ENCODE measurements at places on chromosomes 1 and 21.

DNA sequence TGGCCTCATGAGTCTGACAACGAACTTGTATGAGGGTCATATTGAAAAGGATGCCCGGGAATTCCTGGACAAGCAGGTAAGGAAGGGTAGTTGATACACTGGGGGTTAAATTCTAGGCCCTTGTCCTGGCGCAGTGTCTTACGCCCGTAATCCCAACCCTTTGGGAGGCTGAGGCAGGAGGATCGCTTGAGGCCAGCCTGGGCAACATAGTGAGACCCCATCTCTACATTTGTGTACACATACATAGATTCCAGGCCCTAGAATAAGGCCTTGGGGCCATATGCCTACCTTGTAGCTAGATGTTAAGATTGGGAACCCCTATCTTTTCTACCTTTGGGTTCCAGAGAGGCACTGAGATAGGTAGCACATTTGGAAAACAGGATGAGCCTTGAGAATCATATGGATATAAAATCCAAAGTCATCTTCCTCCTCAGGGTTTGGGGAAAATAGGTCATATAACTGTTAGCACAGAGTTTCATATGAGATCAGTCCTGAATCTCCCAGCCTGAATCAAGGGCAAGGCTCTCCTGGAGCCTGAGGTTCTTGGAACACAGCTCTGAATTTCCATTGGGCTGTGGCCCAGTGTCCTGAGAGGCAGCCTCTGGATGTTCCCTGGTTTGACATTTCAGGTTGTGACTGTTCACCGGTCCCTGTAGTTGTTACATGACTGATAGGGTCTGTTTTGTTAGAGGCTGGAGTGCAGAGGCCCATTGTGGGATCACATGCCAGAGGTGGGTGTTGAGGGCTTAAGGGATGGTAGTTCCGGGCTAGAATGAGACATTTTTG, 104.4 kb downstream of the PIK3R3 start:
- no peak for DNase-seq

- DNase-seq, result no peak
Observed at GRCh38 chr1:86151427-86151826, 5.1 kb downstream of the COL24A1 start.

- DNase-seq, result no peak
Observed at GRCh38 chr1:30476911-30477459, 246.4 kb downstream of the MATN1 start.

DNA sequence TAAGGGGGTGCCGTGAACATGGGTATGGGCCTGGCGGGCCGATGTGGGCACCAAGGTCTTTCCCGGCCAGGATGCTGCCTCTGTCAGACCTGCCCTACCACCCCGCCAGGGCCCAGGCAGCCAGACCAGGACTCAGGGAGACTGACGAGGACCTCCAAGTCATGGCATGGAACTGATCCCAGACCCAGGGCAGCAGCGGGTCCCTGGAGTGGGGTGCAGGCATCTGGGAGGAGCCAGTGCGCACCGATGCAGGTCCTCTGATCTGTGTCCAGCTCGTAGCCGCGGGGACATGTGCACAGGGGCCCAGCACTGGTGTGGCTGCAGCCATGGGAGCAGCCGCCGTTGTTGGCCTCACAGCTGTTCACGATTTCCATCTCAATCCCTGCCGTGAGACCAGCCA, 56.8 kb downstream of the ARHGEF16 start:
- no peak for DNase-seq

DNA sequence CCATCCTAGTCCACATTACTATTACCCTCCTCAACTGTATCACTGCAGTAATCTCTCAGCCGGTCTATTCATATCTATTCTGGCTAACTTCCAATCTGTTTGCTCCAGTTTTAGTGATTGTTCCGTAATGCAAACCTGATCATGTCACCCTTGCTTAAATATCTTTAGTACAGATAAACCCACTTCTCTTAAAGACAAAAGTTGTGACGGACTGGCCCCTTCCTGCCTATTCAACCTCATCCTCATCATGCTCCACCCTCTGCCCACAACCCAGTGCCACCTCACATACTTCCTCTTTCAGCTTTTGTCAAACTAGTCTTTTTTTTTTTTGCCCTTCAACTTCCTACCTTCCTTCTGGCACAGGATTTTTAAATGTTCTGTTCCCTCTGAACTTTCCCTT, 2.8 kb upstream of the C1orf162 start:
- DNase-seq, result no peak

GRCh38 chr1:245094954-245095353, 59.8 kb upstream of the KIF26B start:
- DNase-seq, result no peak

DNA sequence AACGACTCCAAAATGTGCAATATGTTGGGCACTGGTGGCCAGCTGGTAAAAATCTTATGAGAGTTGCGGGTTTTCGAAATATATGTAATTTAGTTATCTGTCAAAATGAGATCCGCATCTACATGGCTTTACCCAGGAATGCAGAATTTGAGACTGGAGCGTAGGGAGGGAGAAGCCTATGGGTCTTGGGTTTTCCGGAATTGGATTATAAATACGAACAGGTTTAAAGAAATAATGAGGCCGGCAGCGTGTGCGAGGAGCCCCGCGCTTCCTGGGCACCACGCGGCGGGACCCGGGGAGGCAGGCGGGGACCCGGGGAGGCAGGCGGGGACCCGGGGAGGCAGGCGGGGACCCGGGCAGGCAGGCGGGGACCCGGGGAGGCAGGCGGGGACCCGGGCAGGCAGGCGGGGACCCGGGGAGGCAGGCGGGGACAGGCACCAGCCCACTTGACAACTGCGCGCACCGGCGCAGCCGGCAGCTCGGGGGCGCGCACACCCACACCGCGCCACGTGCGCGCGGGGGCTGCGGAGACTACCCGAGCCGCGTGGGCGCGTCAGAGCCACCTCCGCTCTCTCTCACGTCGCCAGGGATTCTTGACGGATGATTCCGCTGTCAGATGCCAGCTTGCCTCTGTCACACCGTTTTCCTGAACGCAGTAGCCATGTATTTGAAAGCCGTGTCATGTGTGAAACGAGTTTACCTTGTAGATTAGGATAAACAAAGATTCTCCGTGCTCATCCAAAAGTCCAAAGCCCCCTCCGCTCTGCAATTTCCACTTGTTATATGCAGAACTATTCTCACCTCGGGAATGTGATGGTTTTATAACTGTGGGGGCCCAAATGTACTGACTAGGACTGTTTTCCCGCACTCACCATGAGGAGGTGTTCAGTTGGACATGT, 54.3 kb upstream of the HNRNPU start:
- DNase-seq, result no peak

GRCh38 chr1:11784993-11785769, 20.6 kb downstream of the MTHFR start:
- peak; percentile 30 for DNase-seq

- DNase-seq, result no peak
Observed at GRCh38 chr1:155171836-155172731, 1.0 kb downstream of the KRTCAP2 start.

- no peak for DNase-seq
Observed at GRCh38 chr1:205585835-205586785, 45.7 kb downstream of the ELK4 start.

GRCh38 chr1:212651521-212651920, 43.0 kb downstream of the ATF3 start:
- DNase-seq, result no peak

- peak; percentile 27 for DNase-seq
Observed at GRCh38 chr1:180548686-180549317, 10.0 kb upstream of the OVAAL start.

DNA sequence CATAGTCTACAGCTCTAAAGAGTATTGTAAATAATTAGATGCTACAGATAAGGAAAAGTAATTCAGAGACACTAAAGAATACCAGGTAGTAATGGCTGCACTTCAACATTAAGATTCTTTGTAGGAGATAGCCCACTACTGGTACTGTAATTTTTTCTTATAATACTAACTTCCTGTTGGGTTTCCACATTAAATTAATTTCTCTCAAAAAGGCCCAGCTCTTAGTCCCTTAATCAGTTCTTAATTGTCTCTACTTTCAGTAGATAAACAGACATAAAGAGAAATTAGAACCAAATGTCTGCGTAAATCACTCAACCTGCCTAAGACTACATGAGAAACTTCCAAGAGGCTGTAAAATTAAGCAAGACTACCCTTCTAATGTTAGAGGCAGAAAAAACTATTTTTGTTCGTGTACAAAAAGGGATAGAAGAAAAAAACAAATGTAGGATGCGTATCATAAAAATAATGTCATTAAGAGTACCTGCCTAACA, 83.4 kb downstream of the NOTCH2 start:
- DNase-seq, result no peak

DNA sequence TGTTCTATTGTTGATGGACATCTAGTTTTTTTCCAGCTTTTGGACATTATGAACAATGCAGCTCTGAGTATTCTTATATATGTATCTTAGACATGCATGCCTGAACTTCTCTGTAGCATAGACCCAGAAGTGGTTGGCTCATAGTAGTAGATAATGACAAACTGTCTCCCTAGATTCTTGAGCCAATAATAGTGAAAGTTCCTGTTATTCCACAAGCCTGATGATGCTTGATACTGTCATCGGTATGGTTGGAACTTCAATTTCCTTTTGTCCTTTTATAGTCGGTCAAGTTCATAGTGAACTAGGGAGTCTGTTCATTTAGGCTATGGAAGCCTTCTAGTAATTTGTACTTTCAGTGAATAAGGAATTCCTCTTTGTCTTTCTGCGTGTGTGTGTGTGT, 56.8 kb downstream of the MTR start:
- DNase-seq, result no peak

DNA sequence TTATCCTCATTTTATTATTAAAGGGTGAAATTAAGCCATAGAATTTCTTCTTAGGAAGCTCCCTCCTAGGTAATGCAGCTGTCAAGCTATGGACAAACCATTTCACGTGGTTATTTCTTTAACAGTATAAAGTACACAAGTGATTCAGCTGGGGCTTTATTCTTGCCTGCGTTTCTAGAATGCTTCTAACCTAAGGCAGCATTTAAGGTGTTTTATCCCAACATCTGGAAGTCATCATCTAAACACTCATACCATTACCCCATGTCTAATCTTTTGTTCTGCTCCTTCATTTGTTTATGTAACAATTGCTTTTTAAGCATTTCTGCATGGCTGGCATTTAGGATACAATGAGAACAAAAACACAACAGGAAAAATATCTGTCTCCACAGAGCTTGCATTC, 829.2 kb upstream of the ADAMTS5 start:
- DNase-seq, result no peak

GRCh38 chr1:90262791-90263190, 267.9 kb downstream of the ZNF326 start:
- no peak for DNase-seq

DNA sequence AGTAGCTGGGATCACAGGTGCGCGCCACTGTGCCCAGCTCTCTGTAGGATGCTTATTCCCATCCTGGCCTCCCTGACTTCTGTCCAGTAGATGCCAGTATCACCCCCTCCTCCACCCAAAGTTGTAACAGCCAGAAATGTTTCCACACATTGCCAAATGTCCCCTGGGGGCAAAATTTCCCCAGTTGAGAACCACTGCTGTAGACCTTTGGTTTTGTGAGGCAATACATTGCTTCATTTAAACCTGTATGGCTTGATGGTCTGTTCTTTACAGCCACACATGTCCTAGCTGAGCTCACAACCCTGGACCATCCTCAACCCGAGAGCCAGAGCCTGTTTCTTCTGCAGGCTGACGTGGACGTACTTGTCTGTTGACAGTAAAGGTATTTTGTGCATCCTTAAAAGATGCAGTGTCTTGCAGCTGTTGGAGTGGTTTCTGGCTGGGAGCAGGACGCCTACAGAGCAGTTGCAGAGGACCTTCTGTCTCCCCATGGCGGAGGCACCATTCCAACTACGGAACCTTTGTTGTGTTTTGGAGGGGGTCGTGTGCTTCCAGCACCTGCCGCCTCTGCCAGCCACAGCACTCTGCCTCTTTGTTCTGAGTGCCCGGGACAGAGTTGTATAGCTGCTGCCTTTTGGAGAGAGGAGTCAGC, 26.6 kb downstream of the DOP1B start:
- DNase-seq, result no peak

DNA sequence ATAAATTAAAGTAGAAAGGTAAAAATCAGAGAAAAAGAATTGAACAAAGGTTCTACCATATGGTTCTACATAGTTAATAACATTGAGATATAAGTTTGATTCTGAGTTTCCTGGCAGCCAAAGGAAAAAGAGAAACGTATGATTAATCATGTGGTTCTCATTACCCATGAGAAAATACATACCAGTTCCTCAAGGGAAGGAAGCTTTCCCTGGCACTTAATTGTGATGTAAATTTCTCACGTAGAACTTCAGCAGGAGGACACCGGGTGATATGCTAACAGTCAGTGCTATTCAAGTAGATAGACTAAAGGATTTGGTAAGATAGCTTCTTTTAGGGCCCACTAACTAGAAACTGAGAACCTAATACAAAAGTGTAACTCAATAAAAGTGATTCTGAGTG, 218.5 kb downstream of the NFIA start:
- DNase-seq, result no peak

GRCh38 chr1:234316937-234317336, 56.3 kb upstream of the COA6 start:
- DNase-seq, result no peak

GRCh38 chr1:212819726-212820125, 27.7 kb downstream of the SPATA45 start:
- no peak for DNase-seq

- peak; percentile 84 for DNase-seq
Observed at GRCh38 chr1:155061381-155062150, 2.0 kb upstream of the EFNA4 start.

- DNase-seq, result peak; percentile 35
Observed at GRCh38 chr1:215637041-215637573, 70.0 kb downstream of the KCTD3 start.

- no peak for DNase-seq
Observed at GRCh38 chr1:117815926-117816325, 113.5 kb downstream of the GDAP2 start.

Data from kidney glomerular epithelial cell (primary cell).